ENCODE measurements at places on chromosomes 1 and 21.
A peak's percentile ranks its signal among the peaks of the same experiment; 100 is the strongest.

- peak; percentile 99 for DNase-seq
Observed at GRCh38 chr21:26842974-26843932, 2.0 kb downstream of the ADAMTS1 start.

- no peak for DNase-seq
Observed at GRCh38 chr1:222865718-222866117, 50.9 kb downstream of the DISP1 start.

- peak; percentile 88 for DNase-seq
Observed at GRCh38 chr1:58781541-58782177, 2.2 kb downstream of the JUN start.

- DNase-seq: peak; percentile 28
Observed at GRCh38 chr21:41235201-41235600, 67.2 kb downstream of the BACE2 start.

DNA sequence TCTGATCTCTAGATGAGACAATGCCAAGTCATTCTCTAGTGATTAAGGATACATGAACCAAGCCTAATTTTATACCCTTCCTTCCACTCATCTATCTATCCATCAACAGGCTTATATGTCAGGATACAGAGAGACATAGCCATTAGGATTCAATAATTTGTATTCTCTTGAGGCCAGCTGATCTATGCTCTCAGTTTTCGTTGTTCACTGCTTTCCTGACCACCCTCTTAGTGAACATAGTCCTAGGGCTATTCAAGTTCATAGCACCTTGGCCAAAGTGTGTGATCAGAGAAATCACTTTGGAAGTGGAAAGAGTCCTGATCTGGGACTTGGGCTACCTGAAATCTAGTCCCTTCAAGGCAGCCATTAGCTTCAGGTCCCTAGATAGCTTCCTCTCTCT lies 4.2 kb upstream of the KPRP start:
- DNase-seq: no peak

GRCh38 chr1:9544926-9545325 lies 5.7 kb downstream of the SLC25A33 start:
- no peak for DNase-seq

GRCh38 chr1:186187601-186188000 lies 187.5 kb downstream of the TPR start:
- no peak for DNase-seq

GRCh38 chr1:64404202-64404601 lies 65.7 kb upstream of the CACHD1 start:
- DNase-seq: no peak

DNA sequence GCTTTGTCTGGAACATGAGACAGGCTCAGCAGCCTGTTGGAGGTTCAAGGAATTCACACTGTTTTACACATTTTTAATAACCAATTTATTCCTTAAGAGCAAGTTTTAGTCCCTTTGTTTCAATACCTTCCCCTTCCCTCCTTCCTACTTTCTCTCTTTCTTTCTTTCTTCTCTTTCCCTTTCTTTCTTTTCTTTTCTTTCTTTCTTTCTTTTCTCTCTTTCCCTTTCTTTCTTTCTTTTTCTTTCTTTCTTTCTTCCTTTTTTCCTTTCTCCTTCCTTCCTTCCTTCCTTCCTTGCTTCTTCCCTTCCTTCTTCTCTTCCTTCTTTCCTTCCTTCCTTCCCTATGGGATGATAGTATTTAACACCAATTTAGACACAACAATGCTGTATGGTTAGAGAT lies 164.2 kb downstream of the CENPF start:
- no peak for DNase-seq

- DNase-seq: no peak
Observed at GRCh38 chr1:14426854-14427253, 171.6 kb upstream of the KAZN start.

- peak; percentile 11 for DNase-seq
Observed at GRCh38 chr1:171566467-171566866, 55.6 kb upstream of the MYOCOS start.

GRCh38 chr1:245901037-245901436 lies 606.0 kb downstream of the SMYD3 start:
- DNase-seq: no peak

DNA sequence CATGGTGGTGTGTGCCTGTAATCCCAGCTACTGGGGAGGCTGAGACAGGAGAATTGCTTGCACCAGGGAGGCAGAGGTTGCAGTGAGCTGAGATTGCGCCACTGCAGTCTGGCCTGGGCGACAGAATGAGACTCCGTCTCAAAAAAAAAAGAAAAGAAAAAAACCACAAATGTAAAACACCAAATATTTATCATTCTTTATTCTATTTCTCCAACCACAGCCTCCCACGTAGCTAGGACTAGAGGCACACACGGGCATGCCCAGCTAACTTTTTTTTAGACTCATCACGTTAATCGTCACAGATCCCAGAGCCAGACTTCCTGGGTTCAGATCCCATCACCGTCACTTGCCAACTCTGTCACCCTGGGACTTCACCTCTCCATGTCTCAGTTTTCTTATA lies 13.5 kb downstream of the DNAJC16 start:
- no peak for DNase-seq

GRCh38 chr1:55382806-55383305 lies 167.7 kb upstream of the USP24 start:
- peak; percentile 51 for DNase-seq

- no peak for DNase-seq
Observed at GRCh38 chr1:63068626-63069025, 253.7 kb upstream of the FOXD3 start.

GRCh38 chr1:204885288-204885711 lies 14.6 kb downstream of the NFASC start:
- no peak for DNase-seq

Measured in muscle of leg (tissue), 16 donors.